ENCODE measurements at places on chromosomes 7 and 10.
A peak's percentile ranks its signal among the peaks of the same experiment; 100 is the strongest.

GRCh38 chr10:89207181-89207800 is at the start of gene CH25H:
CH25H (minus strand) TSS chr10:89207317; CDS start chr10:89207292, 25 bp downstream.
- DNase-seq, result peak; percentile 17

GRCh38 chr7:832167-832967 is at the start of gene SUN1:
SUN1 (plus strand) TSS chr7:832476; CDS start chr7:832525, 49 bp downstream.
- peak; percentile 67 for DNase-seq

DNA sequence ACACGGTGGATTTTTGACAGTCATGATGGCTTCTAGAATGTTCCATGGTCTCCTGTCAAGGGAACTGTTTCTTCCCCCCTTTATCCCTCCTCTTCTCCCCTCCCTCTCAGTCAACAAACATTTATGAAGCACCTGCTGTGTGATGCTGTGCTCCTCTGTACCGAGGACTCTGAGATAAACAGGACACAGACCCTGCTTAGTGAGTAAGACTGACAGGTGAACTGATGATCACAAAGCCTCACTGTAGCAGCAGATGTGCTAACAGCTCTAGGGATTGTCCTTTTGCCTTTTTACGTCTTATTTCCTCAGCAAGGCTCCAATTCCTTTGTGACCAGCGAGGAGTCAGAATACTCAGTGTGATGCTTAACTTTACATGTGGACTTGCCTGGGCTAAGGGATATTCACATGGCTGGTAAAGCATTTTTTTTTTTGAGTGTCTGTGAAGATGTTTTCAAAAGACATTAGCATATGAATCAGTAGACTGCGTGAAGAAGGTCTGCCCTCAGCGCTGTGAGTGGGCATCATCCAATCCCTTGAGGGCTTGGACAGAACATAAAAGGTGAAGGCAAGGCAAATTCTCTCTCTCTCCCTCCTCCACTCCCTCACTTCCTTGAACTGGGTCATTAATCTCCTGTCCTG is 170.1 kb downstream of the ADRA2A start:
- no peak for DNase-seq

DNA sequence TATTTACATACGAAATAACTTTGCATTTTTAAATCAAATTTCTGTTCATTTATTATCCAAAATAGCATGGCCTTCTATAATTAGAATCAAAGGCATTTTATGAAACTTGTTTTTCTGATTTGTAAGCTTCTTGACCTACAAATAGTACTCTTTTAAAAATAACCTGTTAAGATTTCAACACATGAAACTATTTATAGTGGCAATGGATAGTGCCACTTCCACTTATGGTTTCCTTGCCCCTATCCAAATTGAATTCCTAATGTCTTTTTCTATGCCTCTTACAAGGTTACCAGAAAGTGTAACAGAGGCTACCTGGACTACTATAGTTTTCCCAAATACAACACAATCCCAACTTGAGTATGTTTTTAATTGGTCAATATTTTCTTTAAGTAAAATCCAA is 263.5 kb downstream of the SEMA3D start:
- no peak for DNase-seq

DNA sequence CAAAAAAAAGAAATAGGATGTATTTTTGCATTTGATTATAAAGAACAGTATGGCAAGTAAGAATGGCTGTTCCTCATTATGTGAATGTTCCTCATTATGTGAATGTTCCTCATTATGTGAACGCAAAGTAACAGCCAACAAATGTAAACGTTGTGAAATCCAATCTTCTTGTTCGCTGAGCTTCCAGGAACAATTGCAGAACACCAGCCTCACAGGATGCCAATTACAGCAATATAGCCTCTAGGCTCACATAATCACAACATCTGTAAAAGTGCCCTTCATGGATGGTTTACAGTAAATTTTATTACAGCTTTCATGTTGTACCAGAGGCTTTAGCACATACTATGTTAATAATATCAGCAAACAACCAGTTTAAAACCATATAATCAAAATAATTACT is 71.6 kb downstream of the THSD7A start:
- no peak for DNase-seq

GRCh38 chr7:151148319-151149259 is 18.9 kb downstream of the GBX1 start:
- DNase-seq, result no peak

GRCh38 chr7:108711611-108712010 is 141.9 kb downstream of the DNAJB9 start:
- no peak for DNase-seq

- no peak for DNase-seq
Measured at GRCh38 chr10:103842605-103843004, 12.8 kb downstream of the SH3PXD2A start.

DNA sequence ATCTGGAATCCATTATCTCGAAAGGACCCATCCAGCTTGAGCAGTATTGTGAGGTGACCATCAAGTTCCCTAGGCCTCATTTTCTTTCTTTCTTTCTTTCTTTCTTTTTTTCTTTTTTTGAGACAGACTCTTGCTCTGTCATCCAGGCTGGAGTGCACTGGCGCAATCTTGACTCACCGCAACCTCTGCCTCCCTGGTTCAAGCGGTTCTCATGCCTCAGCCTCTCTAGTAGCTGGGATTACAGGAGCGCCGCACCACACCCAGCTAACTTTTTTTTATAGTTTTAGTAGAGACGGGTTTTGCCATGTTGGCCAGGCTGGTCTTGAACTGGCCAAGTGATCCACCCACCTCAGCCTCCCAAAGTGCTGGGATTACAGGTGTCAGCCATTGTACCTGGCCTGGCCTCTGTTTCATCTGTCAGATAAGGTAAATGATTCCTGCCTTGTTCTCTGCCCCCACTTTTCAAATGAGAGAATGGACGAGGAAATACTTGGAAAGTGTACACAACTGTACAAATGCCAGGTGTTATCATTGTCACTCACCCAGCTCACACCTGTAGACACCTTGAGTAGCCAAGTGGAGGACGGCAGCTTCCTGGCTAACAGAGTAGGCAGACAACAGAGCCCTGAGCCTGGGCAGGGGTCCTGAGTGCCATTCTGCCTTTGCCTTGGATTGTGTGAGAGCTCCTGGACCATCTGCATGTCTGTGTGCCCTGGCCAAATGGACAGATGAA is 54.1 kb downstream of the HK1 start:
- DNase-seq, result no peak

DNA sequence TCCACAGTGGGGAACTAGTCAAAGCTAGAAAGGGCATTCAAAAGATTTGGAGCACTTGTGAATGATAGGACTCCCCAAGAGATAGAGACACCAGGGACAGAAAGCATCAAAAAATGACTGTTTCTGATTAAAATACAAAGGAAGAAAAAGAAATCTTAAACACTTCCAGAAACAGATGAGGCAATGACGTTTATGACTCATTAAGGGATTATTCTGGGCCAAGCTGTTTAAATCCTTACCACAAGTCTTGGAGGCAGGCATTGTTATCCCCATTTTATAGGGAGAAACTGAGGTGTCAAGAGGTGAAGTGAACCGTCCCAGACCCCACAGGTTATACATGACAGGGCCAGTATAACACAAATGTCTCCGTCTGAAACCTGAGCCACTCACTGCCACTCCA is 68.3 kb upstream of the AMPH start:
- DNase-seq, result no peak

DNA sequence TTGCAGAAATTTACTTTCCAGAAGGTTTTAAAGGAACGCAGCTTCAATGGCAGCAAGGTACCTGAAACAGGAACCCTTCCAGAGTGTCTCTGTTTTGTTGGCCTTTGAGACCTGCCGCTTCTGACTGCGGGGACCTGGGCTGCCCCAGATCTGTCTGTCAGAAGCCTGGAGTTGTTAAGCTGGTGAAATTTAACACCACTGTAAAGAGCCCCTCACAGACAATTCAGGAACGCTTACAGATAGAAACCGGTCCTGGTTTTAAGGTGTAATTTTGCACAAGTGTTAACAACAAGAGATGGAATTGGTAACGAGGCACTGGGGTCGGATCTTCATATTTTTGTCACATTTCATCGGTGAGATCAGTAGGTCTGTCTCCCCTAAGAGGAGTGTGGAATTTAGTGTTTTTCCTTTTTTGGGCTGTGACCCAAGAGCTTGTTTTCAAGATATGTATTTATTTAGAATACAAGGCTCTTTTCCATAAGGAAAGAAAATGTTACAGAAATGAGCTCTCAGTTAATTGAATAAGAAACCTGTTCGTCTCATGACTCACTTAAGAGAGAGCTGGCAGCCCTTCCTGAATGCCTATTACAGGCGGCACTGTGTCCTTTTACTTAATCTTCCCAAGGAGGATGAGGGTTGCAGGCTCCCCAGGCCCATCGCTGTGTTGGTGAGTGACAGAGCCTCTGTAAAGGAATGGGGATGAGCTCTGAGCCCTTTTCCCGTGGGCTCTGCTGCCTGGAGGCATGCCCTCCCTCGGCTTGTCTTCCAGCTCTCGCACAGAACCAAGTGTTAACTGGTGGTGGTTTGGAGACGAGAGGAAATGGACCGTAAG is 168.7 kb downstream of the CUX1 start:
- DNase-seq, result no peak

GRCh38 chr10:18735711-18736110 is 76.5 kb downstream of the ARL5B start:
- DNase-seq, result no peak

- no peak for DNase-seq
Measured at GRCh38 chr10:30688456-30688855, 58.9 kb upstream of the LYZL2 start.

- DNase-seq, result no peak
Measured at GRCh38 chr10:18216482-18216881, 76.3 kb downstream of the CACNB2 start.

DNA sequence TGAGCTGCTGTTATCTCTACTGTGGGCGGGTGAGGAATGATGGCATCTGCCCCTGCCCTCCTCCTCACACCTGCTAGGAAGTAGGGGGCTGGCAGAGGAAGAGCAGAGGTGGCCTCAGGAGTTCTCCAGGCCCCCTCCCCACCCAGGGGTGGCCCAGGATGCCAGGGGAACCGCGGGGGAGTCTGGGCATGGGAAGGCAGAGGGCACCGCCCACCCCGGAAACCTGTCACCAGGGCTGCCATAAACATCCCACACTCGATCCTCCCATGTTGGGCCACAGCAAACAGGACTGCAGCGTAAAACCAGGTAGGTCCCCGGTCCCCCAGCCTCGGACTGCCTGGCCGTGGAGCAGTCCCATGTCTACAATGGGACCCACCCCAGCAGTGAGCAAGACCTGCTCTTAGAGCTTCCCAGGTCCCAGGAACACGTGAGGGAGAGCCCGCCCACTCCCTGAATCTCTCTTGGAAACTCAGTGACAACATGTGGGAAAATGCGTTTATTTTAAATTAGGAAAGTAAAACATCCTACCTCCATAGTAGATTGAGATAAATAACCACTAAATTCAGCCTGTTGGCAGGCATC is 23.4 kb downstream of the EBF3 start:
- no peak for DNase-seq

- DNase-seq, result no peak
Measured at GRCh38 chr10:75073442-75073841, 38.0 kb upstream of the SAMD8 start.

- DNase-seq, result no peak
Measured at GRCh38 chr7:90005836-90006235, 148.4 kb upstream of the STEAP1 start.

DNA sequence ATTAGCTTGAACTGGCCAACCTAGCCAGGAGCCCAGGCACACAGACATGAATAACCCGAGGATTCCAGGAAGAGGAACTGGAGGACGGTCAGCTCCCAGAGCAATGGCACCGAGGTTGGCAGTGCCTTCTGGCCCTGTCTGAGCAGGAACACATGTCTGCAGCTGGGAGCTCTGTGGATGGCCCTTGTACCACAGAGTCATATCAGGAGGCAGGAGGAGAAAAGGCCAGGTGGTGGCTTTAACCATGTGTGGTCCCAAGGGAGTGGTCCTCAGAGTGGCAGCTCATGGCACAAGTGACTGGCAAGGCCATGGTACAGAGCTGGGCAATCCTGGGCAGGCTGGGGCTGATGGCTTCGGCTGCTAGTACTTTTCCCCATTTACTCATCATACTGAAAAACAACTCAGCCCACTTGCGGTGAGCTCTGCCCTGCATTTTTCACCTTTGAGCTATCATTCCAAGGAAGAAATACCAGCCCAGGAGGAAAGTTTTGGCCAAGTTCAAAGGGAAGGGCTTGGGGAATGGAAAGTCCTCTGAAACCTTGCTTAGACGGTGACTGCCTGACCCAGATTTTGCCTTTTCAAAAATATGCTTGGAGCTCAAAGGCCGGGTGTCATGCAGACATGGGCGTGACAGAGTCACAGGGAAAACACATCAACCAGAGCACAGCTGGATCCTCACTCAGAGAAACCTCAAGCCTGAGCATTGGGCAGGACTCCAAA is 25.7 kb upstream of the LOXL4 start:
- DNase-seq, result no peak

- no peak for DNase-seq
Measured at GRCh38 chr7:11427686-11428273, 404.2 kb downstream of the THSD7A start.

DNA sequence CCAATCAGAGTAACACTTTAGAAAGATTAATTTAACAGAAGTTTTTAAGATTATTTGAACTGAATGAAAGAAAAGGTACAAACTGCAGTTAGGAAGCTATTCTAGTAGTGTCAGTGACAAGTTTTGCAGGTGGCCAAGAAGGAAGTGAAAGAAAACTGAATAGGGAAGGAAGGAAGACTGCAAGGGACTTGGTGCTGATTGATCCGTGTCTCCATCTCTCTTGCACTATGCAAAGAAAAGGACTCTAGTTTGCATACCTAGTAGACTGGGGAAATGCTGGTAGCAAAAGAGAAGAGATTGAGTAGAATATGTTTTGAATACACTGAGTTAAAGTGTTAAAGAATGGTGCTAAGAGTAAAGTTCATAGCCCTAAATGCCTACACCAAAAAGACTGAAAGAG is 33.0 kb downstream of the OR6V1 start:
- no peak for DNase-seq

DNA sequence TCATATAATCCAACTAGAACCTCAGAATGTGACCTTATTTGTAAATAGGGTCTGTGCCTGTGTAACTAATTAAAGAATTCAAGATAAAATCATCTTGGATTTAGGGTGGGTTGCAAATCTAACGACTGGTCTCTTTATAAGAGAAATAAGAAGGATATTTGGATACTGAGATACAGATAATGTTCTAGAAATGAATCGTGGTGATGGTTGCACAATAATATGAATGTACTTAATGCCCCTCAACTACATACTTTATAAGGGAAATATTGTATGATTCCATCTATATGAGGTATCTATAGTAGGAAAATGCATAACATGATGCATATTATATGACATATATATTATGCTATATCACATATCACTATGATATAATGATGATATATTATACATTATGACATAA is 265.7 kb downstream of the SEMA3D start:
- no peak for DNase-seq

DNA sequence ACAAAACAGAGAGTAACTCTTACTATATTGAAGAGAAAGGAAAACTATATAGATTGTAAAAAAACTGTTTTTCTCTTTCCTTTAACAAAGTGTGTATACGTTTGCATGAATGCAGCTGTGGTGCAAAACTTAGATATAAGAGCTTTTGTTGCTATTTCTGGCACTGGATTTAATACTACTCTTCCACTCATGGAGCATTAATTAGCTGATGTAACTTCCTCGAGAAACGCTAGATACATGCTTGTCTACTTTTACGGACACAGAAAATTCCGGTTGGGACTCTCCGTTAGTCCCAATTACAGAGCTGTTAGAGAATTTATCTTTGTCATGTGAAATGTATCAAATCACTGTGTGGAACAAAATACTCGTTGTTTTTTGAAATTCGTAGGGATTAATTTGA is 135.5 kb downstream of the ZNF22 start:
- no peak for DNase-seq

- peak; percentile 52 for DNase-seq
Measured at GRCh38 chr10:124701881-124702656, 42.1 kb downstream of the FAM53B start.

GRCh38 chr7:44969049-44969700 is 9.6 kb downstream of the MYO1G start:
- no peak for DNase-seq

GRCh38 chr10:20502903-20503585 is 394.1 kb downstream of the NEBL start:
- no peak for DNase-seq

Data from CD4-positive, alpha-beta T cell treated with Interleukin-6 at 100 ng/mL for 8 hours (primary cell).